Activated CD4-positive, CD25-positive, alpha-beta regulatory T cell treated with anti-CD3 and anti-CD28 coated beads, Interleukin-2, amount 50 U/mL, for 24 hours (primary cell): ENCODE measurements at places on chromosomes 12 and 14.

- ATAC-seq, result no peak
These were observed 175.3 kb downstream of the STXBP6 start for GRCh38 chr14:24874514-24875202.

DNA sequence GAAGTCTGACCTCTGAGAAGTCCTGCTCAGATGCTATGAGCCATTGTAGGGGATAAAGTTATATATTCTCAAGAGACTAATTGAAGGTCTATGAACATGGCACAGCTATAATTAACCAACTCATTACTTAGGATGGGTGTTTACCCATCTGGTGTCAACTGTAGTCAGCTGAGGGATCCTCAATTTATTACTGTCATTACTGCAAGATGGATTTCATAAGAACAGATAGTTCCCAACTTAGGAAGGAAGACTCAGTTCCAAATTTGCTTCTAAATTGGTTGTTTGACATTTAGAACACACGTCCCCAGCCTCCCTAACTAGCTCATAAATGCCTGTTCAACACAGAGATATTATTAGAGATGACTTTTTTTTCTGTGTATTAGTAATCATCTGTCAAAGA is 81.4 kb downstream of the FRMD6 start:
- no peak for ATAC-seq

DNA sequence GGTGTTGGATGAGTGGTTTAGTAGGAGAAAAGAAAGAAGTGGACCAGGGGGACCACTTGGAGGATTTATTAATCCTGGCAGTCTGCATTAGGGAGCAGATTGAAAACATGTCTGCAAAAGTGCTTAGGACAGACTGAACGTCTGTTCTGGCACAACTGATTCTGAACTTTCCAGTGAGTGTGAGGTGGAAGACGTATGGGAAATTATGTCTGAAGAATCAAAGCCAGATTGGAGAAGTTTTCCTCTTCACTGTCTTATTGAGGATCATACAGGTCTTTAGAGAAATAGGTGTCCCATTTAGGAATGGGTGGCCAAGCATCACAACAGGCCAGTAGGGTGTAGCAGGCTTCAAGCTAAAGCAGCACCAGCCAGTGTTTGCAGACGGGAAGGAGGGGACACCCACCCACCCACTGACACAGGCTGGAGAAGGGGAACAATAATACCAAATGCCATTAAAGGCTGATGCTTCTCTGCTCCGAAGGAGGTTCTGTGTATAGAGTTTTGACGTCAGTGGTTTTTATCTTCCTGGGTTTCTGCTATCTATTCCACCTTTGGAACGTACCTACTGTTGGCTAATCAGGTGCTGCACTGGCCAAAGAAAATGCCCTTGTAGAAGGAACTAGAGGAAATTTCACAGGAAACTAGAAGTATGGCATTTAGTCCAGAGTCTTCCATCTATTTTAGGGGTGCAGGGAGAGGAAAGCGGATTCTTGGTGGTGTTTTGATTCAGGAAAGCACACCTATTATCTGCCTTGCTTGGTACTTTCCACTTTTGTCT is 1.8 kb downstream of the SRRM4 start:
- no peak for ATAC-seq

DNA sequence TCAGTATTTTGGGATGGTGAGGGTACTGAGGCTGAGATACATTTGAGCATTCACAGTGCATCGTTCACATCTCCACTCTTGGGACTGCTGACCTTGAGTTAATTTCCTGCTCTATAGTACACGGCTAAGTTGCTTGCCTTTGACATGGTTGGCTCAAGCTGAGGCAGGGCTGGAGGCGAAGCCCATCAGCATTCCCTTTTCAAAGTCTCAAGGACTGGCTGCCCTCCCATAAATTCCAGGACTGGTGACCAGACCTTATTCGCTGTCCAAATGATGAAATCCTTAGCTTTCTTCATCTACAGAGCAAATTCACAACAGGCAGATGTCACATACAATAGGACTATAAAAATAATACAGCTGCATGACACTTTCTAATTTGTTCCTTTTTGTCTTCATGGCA is 85.9 kb downstream of the SSPN start:
- ATAC-seq, result no peak

DNA sequence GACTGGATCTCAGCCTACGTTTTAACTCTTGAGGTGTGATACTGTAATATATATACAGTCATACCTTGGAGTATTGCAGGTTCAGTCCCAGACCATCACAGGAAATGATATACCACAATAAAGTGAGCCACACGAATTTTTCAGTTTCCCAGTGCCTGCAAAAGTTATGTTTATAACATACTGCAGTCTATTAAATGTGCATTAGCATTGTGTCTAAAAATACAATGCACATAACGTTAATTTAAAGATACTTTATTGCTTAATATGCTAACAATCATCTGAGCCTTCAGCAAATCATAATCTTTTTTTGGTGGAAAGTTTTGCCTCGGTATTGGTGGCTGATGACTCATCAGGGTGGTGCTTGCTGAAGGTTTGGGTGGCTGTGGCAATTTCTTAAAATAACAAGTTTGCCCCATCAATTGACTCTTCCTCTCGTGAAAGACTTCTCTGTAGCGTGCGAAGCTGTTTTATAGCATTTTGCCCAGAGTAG is 18.9 kb downstream of the PYROXD1 start:
- ATAC-seq, result peak; percentile 80

GRCh38 chr14:69052181-69052601 is 73.1 kb upstream of the ACTN1 start:
- ATAC-seq, result no peak
